ENCODE measurements at places on chromosomes 1 and 21. TPM values are rescaled to one million over a fixed set of nuclear protein-coding genes. Genes with fewer than 3 reads are reported as not detected.

GRCh38 chr1:7915826-7916500 lies 24.7 kb downstream of the TNFRSF9 start:
- no peak overlapping the region for H3K4me3 ChIP-seq
- peaks cover 7% of the 10 kb centered on the region for H3K4me1 ChIP-seq
- no peaks in the 10 kb centered on the region for H3K36me3 ChIP-seq
- H3K27me3 ChIP-seq, result no peaks in the 10 kb centered on the region
- no peak overlapping the region for H3K27ac ChIP-seq
- no peak for DNase-seq

- no peak for DNase-seq
- no peaks in the 10 kb centered on the region for H3K4me1 ChIP-seq
- no peaks in the 10 kb centered on the region for H3K36me3 ChIP-seq
- no peak overlapping the region for H3K27ac ChIP-seq
These were observed 10.8 kb upstream of the HMGCL start for GRCh38 chr1:23836037-23836436.

DNA sequence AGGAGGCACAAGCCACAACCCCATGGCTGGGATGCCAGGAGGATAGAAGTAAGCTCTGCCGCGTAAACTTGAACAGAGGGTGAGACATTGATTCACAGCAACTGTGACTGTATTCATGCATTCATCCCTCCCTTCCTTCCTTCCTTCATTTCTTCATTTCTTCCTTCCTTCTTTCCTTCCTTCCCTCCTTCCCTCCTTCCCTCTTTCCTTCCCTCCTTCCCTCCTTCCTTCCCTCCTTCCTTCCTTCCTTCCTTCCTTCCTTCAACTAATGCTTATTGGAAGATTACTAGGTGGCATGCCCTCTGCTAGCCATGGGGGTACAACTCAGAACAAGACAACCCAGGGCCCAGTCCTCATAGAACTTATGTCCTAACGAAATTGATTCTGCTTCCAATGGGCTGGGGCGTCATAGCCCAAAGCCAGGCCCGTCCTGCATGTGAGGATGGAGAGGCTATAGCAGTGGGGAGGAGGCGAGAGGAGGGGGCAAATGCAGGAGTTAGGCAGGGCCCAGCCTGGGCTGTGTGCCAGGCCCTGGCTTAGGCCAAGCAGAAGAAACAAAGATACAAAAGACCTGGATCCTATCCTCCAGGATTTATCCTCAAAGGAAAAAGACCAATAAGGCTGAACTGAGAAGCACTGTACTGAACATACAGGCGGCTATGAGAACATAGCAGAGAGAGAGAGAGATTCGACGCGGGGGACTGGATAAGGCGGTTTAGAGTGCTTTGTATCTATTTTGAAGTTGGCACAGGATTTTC lies 24.4 kb upstream of the PAXBP1 start:
- no peak for DNase-seq
- no peaks in the 10 kb centered on the region for H3K27me3 ChIP-seq
- H3K36me3 ChIP-seq, result no peaks in the 10 kb centered on the region

Gene CRABP2
- total RNA-seq, result 27.1 TPM

Data from Caco-2 (cell line).